ENCODE measurements at places on chromosomes 12 and 14. TPM values are rescaled to one million over a fixed set of nuclear protein-coding genes. Genes with fewer than 3 reads are reported as not detected.

GRCh38 chr12:121252712-121253345 lies 42.9 kb downstream of the P2RX4 start:
- peaks cover 3% of the 10 kb centered on the region for H3K4me1 ChIP-seq
- no peak overlapping the region for H3K4me3 ChIP-seq
- DNase-seq, result no peak
- H3K27me3 ChIP-seq, result no peaks in the 10 kb centered on the region
- no peak overlapping the region for H3K27ac ChIP-seq
- H3K36me3 ChIP-seq, result peaks cover 57% of the 10 kb centered on the region

Gene KRT72
- total RNA-seq, result not detected

GRCh38 chr14:92638266-92638665 lies 110.2 kb downstream of the LGMN start:
- peaks cover 3% of the 10 kb centered on the region for H3K4me1 ChIP-seq
- no peak for DNase-seq
- no peak overlapping the region for H3K4me3 ChIP-seq
- H3K27ac ChIP-seq, result no peak overlapping the region
- H3K36me3 ChIP-seq, result no peaks in the 10 kb centered on the region

Gene LAG3
- total RNA-seq, result 169 TPM

DNA sequence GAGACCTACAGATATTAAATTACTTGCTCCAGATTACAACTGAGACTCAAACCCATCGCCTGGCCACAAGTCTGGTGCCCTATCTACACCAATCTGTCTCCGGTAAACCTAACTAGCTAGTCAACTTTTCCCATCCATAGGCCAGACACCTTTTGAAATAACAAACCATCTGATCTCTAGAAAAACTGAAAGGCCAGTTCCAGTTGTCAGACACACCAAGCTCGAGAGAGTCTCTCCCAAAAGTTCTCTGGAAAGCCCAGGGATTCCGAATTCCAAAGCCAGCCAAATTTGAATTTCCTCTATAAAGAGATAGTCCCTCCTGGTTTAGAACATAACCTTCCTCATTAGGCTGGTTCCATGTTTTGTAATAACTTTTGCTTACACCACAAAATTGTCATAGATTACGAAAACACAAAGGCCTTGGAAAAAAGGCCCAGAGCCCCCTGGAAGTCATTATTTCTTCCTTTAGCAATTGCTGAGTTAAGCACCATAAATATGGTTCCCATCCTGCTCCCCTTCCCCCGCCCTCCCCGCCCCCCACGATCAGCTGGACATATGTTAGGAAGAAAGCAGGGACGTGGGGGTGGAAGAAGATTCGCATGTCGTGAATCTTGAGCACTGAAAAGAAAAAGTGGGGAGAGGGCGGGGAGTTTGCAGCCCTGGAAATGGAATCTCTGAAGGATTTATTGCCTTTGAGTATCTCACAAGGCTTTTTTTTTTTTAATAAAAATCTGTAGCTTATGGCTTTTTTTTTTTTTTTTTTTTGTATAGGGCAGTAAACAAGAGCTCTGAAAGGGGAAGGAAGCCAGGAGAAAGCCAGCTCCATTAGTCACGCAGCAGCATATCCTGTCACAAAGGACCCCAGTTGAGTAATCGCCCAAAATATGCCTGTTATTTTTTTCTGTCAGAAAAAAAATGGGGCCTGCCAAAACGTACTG lies 110.4 kb downstream of the ZFP36L1 start:
- H3K4me1 ChIP-seq, result peaks cover 65% of the 10 kb centered on the region
- no peak overlapping the region for H3K4me3 ChIP-seq
- no peaks in the 10 kb centered on the region for H3K36me3 ChIP-seq
- H3K27me3 ChIP-seq, result no peaks in the 10 kb centered on the region

Gene HOXC9
- total RNA-seq, result not detected

- DNase-seq, result no peak
- no peak within 1 kb of the TSS for H3K27ac ChIP-seq
- H3K4me3 ChIP-seq, result no peak within 1 kb of the TSS
- no peaks in the 10 kb centered on the region for H3K27me3 ChIP-seq
These were observed at the start of gene CCER1 for GRCh38 chr12:90954921-90955320. CCER1 (minus strand) TSS chr12:90955176; CDS start chr12:90954742, 434 bp downstream.

- no peaks in the 10 kb centered on the region for H3K36me3 ChIP-seq
- H3K27ac ChIP-seq, result no peak overlapping the region
- H3K4me3 ChIP-seq, result no peak overlapping the region
- peaks cover 10% of the 10 kb centered on the region for H3K4me1 ChIP-seq
- no peak for DNase-seq
These were observed 85.9 kb upstream of the CCDC91 start for GRCh38 chr12:28104316-28104715.

DNA sequence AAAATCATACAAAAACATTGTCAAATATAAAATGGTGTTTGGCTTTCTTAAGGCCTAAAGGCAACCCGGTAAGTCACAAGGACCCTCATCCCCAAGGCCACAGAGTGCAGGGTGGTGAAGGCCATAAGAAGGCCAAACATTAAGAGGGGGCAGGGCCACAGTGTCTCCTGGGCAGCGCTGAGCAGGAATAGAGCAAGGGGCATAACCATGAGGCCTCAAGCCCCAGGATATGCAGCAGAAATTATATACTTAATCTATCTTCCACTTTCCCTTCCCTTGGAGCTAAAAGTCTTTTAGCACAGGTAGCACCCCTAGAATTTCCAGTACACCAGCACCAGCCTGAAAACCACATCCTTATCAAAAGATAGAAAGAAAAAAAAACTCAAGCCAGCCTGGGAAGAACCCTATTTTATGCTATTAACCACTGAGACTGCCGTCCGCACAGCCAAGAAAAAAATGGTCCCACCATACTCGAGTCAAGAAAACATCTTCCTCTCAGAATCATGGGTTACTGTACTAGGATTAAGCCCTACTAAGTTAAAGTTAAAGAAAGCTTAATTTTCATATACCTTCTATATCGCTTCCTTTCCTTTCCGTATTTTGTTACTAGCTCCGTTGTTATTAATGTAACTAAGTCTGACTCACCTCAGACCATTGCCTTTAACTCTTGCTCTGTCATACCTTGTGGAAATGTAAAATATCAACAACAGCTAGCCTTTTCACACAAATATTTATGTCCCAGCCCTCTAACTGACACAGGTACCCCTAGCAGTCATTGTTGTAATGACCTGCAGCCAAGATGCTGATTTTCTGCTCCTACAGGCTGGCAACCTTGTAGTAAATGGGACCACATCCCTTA lies 20.1 kb downstream of the KLRK1 start:
- H3K27ac ChIP-seq, result no peak overlapping the region
- H3K4me1 ChIP-seq, result peaks cover 4% of the 10 kb centered on the region
- H3K27me3 ChIP-seq, result peaks cover 3% of the 10 kb centered on the region
- no peak overlapping the region for H3K4me3 ChIP-seq
- no peak for DNase-seq

- no peak overlapping the region for H3K27ac ChIP-seq
- peaks cover 27% of the 10 kb centered on the region for H3K36me3 ChIP-seq
- no peak overlapping the region for H3K4me3 ChIP-seq
- no peak for DNase-seq
- no peaks in the 10 kb centered on the region for H3K27me3 ChIP-seq
These were observed 36.8 kb downstream of the PPHLN1 start for GRCh38 chr12:42362647-42363260.

Gene RERGL
- not detected for total RNA-seq

- H3K36me3 ChIP-seq, result no peaks in the 10 kb centered on the region
- no peak within 1 kb of the TSS for H3K4me3 ChIP-seq
- no peaks in the 10 kb centered on the region for H3K4me1 ChIP-seq
- no peak within 1 kb of the TSS for H3K27ac ChIP-seq
- no peak for DNase-seq
These were observed at the start of gene ANO4 for GRCh38 chr12:100794441-100795173. ANO4 (plus strand) TSS chr12:100794776; CDS start chr12:100901786, 107,010 bp downstream.

- no peak for DNase-seq
- H3K4me1 ChIP-seq, result no peaks in the 10 kb centered on the region
- no peaks in the 10 kb centered on the region for H3K36me3 ChIP-seq
- no peak overlapping the region for H3K4me3 ChIP-seq
- H3K27ac ChIP-seq, result no peak overlapping the region
These were observed 350.3 kb upstream of the CCDC196 start for GRCh38 chr14:66135831-66136230.

Gene MAP4K5
- 15.6 TPM for total RNA-seq

- H3K27ac ChIP-seq, result no peak overlapping the region
- H3K4me3 ChIP-seq, result no peak overlapping the region
- H3K27me3 ChIP-seq, result no peaks in the 10 kb centered on the region
- DNase-seq, result no peak
- H3K36me3 ChIP-seq, result no peaks in the 10 kb centered on the region
- H3K4me1 ChIP-seq, result peaks cover 14% of the 10 kb centered on the region
These were observed 28.7 kb downstream of the WNT5B start for GRCh38 chr12:1657688-1658087.

Gene GPR84
- total RNA-seq, result 2.6 TPM

Gene CLEC2A
- not detected for total RNA-seq

Gene GPRC5D
- total RNA-seq, result not detected

DNA sequence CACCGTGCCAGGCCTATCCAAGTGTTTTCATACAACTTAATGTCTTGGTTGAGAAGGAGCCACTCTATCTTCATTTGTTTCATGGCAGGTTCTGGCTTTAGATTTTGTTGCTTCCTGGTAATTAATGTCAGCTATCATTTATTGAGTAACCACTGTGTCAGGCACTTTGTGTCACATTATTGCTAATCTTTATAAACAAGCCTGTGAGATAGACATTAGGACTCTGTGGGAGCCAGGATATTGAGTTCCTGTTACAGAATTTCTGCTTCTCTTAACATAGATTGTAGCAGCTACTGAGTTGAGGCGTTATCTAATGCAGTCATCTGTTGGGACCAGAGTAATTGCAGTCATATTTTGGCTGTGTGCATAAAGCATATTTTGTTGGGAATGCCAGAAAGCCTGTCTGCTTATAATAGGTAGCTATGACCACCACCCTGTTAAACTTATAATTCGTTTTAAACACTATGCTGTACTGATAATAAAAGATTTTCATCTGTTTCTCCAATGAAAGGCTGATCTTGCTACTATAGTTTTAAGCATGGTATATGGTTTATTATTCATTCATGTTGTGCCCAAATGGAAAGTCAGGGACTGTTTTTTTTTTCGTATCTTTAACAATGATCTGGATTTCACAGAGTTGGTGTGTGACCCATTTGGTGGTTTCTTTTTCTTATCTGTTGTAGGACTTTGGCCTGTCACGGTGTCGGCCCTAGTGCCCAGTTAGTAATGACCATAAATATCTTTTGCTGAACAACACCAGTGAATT lies 432.6 kb downstream of the PCNX1 start:
- H3K4me1 ChIP-seq, result peaks cover 9% of the 10 kb centered on the region
- peaks cover 9% of the 10 kb centered on the region for H3K36me3 ChIP-seq
- no peak overlapping the region for H3K4me3 ChIP-seq
- no peaks in the 10 kb centered on the region for H3K27me3 ChIP-seq
- DNase-seq, result no peak

Gene SYNDIG1L
- not detected for total RNA-seq

GRCh38 chr14:63726499-63726898 lies 1.4 kb downstream of the SGPP1 start:
- H3K27ac ChIP-seq, result no peak overlapping the region
- peak overlapping the region; percentile 98 for H3K4me3 ChIP-seq
- H3K4me1 ChIP-seq, result peaks cover 25% of the 10 kb centered on the region

GRCh38 chr12:132723015-132723763 lies 12.5 kb downstream of the PGAM5 start:
- no peaks in the 10 kb centered on the region for H3K4me1 ChIP-seq
- no peaks in the 10 kb centered on the region for H3K27me3 ChIP-seq
- peaks cover 67% of the 10 kb centered on the region for H3K36me3 ChIP-seq
- H3K27ac ChIP-seq, result no peak overlapping the region
- DNase-seq, result no peak

DNA sequence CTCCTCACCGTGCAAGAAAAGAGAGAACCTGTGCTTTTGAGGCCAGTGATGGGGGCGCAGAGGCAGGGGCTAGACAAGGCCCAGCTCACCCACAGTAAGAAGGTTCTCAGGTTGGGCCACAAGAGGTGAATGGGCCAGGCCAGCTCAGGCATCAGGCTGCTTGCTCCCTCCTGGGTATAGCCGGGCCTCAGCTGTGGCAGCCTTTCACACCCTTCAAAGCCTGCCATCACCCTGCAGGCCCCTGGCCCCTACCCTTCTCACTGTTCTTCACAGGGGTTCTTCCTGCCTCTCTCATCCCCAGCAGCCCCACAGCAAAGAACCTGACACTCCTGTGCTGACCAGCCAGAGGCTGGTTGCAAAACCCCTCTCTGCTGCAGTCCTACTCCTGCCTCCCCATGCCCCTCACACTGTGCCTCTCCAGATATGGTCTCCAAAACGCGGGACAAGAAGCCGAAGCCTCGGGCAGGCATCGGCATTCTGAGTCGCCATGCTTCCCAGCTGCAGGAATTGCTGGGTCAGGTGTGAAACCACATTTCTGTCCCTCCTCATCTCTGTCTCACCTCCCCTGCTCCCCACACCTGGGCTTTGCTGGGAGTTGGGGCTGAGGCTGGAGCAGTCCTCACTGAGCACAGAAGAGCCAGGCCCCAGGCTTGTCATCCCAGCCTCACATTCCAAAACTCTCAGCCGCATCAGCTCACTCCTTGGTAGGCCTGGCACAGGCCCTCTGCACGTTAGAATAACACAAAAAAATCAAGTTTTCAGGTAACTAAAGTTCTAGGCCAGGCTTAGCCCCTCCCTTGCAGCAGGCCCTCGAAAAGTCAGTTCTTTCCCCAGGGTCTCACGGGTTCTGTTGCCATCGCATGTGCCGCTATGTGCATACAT lies 6.9 kb upstream of the FAIM2 start:
- H3K4me3 ChIP-seq, result no peak overlapping the region
- no peaks in the 10 kb centered on the region for H3K36me3 ChIP-seq
- peaks cover 6% of the 10 kb centered on the region for H3K4me1 ChIP-seq
- no peak overlapping the region for H3K27ac ChIP-seq
- no peaks in the 10 kb centered on the region for H3K27me3 ChIP-seq

Measured in activated CD4-positive, alpha-beta memory T cell treated with anti-CD3 and anti-CD28 coated beads for 36 hours (primary cell).